NCI-H2029 (cell line): ENCODE measurements at places on chromosomes 6 and 20.
A peak's percentile ranks its signal among the peaks of the same experiment; 100 is the strongest.

DNA sequence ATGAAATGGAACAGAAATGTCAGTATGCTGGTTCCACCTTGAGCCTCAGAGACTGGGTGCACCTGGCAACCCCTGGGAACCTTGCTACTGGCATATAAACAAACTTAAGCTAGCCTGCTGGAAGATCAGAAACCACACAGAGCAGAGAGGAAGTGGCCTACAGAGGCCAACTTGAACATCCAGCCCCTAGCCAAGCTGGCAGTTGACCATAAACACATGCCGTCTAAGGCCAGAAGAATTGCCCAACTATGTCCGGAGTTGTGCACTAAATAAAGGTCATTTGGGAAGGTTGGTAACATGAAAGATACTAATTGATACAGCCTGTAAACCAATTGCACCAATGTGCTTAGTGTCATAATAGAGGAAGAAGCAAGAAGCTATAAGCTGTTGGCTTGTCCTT is 266.6 kb upstream of the BTBD3 start:
- no peak for DNase-seq

GRCh38 chr6:135233686-135234491 is 52.8 kb downstream of the MYB start:
- DNase-seq: no peak

DNA sequence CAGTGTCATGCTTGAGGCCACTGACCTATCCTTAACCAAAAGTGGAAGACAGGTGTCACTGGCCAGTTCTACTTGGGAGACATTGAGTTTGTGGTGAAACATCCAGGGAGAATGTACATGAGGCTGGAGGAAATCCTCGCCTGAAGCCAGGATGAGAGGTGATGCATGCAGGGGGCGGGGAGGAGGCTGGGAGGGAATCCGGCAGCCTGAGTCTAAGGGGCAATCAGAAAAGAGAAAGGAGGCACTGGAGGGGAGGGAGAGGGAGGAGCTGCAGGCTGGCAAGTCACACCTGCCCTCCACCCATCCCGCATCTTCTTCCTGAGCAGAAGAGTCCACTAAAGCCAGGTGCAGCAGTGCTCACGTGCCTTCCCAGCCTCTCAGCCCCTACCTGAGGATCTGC is 14.9 kb upstream of the DDO start:
- peak; percentile 54 for DNase-seq

- DNase-seq: no peak
Measured at GRCh38 chr6:15888798-15889772, 226.3 kb upstream of the DTNBP1 start.
